SJCRH30 (cell line): ENCODE measurements at places on chromosomes 11 and 22.

GRCh38 chr11:117887431-117888138 is 11.1 kb upstream of the FXYD6 start:
- no peak for DNase-seq

- DNase-seq = no peak
These were observed 59.8 kb upstream of the NAV2 start for GRCh38 chr11:19652623-19653375.

DNA sequence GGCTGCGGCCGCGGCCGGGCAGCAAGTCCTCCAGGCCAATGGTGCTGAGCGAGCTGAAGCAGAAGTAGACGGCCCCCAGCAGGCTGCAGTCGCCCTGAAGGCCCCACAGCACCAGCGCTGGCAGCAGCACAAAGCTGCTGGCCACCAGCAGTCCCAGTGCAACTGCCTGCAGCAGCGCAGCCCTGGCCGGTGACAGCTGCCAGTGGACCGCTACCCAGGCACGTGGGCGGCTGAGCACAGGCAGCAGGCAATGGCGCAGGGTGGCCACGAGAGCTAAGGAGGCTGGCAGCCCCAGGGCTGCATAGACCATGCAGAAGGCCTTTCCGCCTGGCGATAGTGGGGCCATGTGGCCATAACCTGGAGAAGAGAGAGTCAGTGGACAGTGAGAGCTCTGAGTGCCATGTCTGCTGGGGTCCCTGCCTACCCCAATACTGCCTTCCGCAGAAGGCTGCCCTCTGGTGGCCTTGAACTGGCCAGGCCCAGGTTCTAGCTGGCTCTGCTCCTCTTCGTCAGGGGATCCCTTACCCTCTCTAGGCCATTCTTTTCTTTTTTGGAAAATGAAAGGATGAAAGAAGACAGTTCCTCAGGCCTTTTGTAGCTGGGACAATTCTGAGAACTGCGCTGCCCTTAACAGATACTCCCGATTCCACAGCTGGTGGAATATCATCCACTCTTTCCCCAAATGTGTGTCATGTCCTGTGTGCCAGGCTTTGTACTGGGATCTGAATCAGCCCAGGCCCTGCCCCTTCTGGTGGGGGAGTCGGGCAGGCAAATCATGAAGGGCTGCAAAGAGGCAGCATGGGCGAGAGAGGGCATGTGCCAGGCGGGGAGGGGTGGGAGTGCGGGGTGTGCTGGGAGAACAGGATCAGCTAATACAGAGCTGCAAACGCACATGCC is 1.8 kb downstream of the KCNK7 start:
- peak; percentile 66 for DNase-seq

DNA sequence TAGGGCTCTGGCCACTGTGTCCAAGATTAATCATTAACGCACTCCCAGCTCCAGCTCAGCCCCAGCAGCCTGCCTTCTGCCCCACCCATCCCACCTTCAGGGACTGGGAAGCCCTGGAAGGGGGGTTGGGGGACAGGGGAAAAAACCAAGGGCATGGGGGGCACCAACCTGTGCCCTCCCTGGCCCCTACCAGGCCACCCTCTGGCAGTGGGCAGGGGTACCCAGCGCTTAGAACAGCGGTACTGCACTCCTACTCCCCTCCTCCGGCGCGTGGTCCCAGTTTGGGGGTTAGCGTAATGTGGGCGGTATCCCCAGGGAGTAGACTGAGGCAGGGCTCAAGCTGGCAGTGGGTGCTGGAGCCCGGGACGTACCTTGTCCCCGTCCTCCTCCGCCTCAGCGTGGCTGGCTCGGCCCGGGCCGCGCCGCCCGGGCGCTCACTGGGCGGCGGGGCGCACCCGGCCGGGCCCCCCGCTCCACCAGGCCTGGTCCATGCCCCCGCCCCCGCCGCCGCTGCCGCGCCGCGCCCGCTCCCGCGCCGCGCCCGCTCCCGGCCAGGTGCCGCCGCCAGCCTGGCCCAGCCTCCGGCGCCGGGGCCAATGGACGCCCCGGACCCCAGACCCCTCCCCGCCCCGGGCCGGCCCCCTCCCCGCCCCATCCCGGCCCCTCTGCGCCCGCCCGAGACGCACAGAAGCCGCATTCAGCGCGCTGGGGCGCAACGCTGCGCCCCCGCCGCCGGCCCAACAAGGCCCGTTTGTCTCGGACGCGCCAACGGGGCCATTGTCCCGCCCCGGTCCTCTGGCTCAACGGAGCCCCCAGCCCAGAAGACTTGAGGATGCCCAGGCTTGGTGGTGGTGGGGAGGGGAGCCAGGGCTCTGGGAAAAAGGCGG is at the start of gene GAL3ST1:
GAL3ST1 (minus strand) TSS at position 571 of the 887 bp plus-strand sequence. CDS start 17,273 bp downstream, outside the sequence.
- no peak for DNase-seq

DNA sequence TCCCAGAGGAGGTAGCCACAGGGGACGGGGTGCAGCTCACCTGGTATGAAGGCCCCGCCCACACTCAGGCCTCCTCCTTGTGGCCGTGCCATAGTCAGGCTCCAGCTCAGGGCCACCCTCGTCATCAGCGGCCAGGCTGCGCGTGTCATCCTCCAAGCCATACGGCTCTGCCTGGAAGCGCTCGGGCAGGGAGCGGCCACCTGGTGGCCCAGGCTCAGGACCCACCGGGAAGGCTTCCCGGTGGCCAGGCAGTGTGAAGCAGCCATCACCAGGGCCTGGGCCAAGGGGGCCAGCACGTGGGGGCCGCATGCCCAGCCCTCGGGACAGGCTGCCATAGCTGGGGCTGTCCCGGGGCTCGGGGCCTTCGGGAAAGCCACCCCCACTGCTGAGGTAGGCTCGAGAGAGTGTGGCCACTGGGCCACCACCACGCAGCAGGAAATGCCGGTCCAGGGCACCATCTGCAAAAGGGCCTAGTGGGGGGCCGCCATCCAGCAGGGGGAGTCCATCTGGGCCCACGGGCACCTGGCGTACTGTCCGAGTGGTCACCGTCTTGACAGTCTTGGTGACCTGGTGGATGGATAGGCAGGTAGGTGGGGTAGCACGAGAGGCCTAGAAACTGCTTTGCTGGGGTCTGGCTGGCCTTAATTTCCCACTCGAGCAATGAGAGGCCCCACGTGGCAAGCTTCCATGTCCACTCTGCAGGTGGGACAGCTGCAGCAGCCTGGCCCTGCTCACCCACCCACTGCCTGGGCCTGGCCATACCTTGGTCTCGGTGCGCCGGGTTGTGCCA is 35.3 kb downstream of the ARVCF start:
- DNase-seq = no peak

GRCh38 chr22:38709306-38709705 is 3.6 kb downstream of the GTPBP1 start:
- no peak for DNase-seq

- no peak for DNase-seq
These were observed 709 bp upstream of the ST3GAL4 start for GRCh38 chr11:126354631-126355323.

DNA sequence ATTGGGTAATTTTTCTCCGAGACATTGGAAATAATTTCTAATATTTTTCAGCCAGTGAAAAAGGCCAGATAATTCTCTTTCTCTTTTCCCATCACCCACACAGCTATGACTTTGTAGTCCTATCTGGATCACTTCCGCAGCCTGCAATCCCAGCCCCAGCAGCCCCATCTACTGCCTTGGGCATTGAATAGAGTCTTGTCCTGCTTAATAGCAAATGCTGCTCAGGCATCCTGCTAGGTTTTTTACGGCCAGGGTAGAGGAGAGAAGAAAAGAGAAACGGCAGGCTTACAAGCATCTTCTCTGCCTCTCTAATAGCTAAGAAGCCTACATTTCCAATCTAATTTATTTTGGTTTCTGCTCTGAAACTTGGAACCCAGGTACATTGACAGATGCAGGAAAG is 154.3 kb upstream of the B3GAT1 start:
- DNase-seq = no peak

GRCh38 chr22:23063539-23064380 is 6.6 kb upstream of the GNAZ start:
- no peak for DNase-seq

DNA sequence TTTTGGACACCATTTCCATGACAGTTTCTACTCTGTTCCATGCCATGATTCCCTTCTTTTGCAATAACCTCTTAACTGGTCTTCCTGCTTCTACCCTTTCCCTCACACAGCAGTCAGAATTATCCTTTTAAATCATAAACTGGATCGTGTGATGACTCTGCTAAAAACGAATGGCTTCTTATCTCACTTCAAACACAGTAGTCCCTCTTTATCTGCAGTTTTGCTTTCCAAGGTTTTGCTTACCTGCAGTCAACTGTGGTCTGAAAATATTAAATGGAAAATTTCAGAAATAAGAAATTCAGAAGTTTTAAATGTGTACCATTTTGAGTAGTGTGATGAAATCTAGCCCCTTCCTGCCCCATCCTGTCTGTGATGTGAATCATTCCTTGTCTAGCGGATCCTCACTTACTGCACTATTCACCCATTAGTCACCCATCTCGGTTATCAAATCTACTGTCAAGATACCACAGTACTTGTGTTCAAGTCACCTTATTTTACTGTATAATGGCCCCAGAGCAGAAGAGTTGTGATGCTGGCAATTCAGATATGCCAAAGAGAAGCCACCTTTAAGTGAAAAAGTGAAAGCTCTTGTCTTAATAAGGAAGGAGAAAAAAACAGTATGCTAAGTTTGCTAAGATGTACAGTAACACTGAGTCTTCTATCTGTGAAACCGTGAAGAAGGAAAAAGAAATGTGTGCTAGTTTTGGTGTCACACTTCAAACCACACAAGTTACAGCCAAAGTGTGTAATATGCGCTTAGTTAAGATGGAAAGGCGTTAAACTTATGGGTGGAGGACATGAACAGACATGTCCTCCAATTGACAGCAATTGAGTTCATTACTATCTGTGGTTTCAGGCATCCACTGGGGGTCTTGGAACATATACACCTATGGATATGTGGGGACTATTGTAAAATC is 283.0 kb downstream of the DDX10 start:
- no peak for DNase-seq

DNA sequence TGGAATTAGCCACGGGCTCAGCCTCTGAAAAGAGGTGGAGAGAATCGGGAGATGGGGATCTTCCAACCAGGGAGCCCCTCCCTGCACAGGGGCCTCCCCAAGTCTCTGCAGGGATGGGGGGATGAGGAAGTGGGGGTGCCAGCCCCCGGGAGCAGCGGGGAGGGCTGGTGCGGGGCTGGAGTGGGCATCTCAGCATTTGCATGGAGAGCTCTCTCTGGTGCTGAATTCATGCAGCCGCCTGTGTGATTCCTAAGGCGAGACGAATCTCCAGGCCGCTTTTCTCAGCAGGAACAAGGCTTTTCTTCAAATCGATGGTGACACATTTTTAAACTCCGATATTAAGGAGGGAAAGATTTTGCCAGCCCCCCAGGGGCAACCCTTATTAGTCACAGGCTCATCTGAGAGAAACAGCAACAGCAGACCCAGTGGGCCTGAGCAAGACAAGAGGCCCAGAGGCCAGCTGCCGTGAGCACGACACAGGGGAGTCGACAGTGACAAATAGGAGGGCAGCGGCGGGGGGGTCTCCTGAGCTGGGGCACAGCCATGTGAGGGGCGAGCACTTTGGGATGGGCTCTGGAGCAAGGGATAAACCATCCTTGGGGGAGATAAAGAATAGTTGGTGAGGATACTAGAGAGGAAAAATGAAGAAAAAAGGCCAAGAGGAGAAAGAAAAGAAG is 29.0 kb downstream of the MACROD1 start:
- peak; percentile 36 for DNase-seq

DNA sequence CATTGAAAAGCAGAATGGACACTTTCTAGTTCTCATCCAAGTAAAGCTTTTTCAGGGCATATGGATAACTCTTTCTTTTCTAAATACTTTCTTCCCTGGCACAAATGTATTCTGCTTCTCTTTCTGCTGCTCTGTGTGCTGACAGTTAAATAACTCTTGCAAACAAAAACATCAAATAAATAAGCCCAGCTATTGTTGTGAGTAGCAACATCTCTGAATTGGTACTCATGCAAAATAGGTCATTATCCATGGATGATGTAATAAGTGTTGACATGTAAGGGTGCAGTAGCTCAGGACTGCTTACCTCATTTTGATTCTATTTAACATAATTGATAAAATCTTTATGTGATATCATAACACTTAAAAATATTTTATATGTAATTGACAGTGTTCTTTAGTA is 164.3 kb downstream of the MSANTD4 start:
- DNase-seq = no peak
